Activated naive CD8-positive, alpha-beta T cell treated with anti-CD3 and anti-CD28 coated beads, Interleukin-2, amount 10 ng/mL, durations not matched to agents 7 days and 5 days (primary cell): ENCODE measurements at places on chromosomes 6 and 20.
A peak's percentile ranks its signal among the peaks of the same experiment; 100 is the strongest.

GRCh38 chr6:105431226-105431625, 28.3 kb upstream of the PREP start:
- no peak for DNase-seq

- no peak for DNase-seq
Observed at GRCh38 chr6:119717942-119718341, 368.4 kb upstream of the MAN1A1 start.

DNA sequence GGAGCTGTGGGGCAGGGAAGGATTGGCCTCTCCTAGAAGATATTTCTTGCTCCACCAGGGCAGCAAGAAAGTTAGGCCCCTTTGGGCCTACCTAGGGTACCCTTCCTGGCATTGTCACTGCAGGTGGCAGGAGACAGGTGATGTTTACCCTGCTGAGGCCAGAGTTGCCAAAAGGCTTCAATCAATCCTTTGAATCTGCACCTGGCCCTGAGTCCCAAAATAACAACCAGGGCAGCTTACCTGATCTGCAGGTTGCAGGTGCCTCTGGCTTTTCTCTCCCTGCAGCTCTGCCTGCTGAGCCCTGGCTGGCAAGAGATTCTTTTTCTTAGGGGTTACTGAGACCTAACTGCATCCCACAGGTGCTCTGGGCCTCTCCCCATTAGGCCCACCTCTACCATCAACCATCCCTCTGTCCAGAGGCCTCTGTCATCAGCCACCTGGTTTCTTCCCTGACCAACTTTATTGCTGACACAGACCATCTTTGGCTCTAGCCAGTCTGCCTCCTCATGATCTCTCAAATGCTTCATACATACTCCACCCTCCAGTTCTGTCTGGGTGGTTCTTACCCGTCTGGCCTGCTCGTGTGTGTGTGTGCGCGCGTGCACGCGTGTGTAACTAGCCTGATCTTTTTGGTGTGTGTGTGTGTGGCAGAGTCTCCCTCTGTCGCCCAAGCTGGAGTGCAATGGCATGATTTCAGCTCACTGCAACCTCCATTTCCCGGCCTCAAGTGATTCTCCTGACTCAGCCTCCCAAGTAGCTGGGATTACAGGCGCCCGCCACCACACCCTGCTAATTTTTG, 13.7 kb downstream of the BCL2L1 start:
- no peak for DNase-seq

DNA sequence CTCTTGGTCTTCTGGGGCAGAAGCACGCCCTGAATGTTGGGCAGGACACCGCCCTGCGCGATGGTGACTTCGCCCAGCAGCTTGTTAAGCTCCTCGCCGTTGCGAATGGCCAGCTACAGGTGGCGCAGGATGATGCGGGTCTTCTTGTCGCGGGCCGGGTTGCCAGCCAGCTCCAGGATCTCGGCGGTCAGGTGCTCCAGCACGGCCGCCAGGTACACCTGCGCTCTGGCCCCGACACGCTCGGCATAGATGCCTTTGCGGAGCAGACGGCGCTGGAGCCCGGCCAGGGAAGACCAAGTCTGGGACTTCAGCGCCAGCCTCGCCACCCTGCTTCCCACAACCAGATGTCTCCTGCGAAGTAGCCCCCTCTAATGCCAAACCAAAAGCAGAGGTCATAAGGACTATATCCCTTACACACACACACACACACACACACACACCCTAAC, 8.0 kb upstream of the SLC17A3 start:
- DNase-seq: peak; percentile 54

DNA sequence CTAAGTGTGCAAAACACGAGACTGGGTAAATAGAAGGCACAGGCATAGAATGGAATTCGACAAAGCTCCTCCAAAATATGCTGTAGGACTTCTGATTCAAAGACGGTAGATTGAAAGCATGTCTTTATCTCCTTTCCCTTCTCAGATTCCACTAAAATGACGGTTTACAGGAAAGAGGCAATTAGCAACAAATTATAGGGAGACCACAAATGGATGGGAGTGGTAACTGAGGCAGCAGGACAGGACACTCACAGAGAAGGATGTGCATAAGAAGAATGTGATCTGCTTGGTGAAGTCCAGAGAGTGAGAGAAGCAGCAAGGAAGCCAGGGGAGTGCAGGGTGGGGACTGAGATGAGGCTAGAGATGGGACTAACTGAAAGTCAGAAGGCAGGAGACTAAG, 113.4 kb upstream of the MRPS10 start:
- no peak for DNase-seq
